GM12865 (cell line): ENCODE measurements at places on chromosomes 16 and 17.

DNA sequence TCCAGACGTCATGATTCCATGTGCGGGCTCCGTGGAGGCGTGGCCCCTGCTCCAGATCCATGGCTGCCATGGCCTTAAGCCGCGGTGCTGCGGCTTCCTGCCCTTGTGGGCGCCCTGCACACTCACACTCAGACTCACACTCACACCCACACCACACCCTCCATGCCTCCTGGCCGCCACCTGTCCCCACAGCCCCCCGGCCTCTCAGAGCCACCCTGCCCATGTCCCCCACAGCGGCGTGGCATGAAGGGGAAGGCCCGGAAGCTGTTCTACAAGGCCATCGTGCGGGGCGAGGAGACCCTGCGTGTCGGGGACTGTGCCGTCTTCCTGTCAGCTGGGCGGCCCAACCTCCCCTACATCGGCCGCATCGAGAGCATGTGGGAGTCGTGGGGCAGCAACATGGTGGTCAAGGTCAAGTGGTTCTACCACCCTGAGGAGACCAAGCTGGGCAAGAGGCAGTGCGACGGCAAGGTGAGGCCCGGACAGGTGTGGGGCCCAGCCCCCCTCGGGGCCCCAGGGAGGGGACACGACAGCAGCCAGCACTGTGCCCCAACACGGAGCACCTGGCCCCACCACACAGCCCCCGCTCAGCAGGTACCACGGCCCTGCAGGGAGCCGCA, 50.0 kb downstream of the ACTG1 start:
- DNase-seq, result no peak

GRCh38 chr16:59632276-59632855, 898.2 kb upstream of the GOT2 start:
- DNase-seq, result no peak

- DNase-seq, result no peak
Observed at GRCh38 chr16:53129281-53130158, 74.7 kb downstream of the CHD9 start.

GRCh38 chr17:45837187-45837586, 7.5 kb upstream of the SPPL2C start:
- no peak for DNase-seq

GRCh38 chr17:15213381-15214087, 51.6 kb downstream of the PMP22 start:
- no peak for DNase-seq

GRCh38 chr17:35607239-35607847, 20.2 kb downstream of the AP2B1 start:
- DNase-seq, result no peak

DNA sequence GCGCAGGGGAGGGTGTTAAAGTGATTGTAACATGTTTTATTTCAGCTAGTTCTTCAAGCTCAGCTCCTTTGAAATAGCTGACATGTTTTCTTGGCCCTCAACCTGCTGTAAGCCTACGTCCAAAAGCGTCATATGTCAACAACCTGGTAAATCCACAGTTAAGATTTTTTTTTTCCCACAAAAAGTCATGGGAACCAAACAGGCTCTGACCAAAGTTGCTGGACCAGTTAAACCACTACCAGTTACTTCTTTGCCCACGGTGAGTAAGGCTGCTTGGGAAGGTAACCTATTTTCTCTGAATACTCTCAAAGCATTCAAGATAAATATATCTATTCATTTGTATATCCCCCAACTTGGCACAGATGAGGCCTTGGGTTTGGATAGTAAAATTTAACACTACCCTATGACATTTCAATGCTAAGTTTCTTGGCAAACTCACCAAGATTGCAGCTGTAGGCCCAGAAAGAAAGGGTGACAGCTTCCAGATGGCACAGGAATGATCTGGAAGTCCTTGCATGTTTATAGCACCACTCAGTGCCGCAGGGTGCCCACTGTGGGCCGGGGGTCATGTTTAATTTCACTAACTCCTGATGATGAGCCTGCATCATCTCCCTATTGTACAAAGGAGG, 166.2 kb downstream of the XYLT1 start:
- no peak for DNase-seq

GRCh38 chr17:80468781-80469493, 7.5 kb downstream of the NPTX1 start:
- DNase-seq, result no peak

- no peak for DNase-seq
Observed at GRCh38 chr17:20982589-20983358, 60.0 kb downstream of the USP22 start.

GRCh38 chr16:1793578-1794220, at the start of gene IGFALS:
Gene IGFALS, minus strand, starts transcription at chr16:1793705. Its CDS starts 53 bp downstream, at chr16:1793652.
- DNase-seq, result no peak

GRCh38 chr16:10245002-10245401, 62.8 kb upstream of the GRIN2A start:
- DNase-seq, result no peak

DNA sequence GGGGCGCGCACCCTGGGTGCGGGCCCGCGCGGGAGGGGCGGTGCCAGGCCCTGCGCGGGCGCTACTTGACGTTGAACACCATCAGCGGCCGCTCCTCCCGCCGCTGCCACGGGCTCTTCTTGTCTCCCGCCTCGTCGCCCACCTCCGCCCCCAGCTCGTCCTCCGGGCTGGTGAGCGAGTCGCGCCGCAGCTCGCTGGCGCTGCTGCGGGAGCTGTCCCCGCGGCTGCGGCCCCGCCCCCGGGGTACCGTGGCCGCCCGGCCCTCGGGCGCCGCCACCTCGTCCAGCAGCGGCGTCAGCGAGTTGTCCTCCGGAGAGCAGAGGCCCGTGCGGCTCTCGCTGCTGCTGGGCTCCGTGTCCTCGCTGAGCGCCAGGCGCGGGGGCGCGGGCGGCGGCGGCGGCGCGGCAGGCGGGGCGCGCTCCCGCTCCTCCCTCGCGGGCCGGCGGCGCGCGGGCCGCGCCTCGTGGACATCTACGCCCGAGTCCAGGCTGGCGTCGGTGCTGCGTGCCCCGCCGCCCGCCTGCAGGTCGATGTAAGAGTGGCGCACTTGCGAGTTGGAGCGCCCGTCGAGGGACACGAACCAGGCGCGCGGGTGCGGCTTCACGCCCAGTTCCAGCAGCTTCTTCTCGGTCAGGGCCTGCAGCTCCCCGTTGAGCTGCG, 8.7 kb downstream of the GRN start:
- DNase-seq, result no peak

DNA sequence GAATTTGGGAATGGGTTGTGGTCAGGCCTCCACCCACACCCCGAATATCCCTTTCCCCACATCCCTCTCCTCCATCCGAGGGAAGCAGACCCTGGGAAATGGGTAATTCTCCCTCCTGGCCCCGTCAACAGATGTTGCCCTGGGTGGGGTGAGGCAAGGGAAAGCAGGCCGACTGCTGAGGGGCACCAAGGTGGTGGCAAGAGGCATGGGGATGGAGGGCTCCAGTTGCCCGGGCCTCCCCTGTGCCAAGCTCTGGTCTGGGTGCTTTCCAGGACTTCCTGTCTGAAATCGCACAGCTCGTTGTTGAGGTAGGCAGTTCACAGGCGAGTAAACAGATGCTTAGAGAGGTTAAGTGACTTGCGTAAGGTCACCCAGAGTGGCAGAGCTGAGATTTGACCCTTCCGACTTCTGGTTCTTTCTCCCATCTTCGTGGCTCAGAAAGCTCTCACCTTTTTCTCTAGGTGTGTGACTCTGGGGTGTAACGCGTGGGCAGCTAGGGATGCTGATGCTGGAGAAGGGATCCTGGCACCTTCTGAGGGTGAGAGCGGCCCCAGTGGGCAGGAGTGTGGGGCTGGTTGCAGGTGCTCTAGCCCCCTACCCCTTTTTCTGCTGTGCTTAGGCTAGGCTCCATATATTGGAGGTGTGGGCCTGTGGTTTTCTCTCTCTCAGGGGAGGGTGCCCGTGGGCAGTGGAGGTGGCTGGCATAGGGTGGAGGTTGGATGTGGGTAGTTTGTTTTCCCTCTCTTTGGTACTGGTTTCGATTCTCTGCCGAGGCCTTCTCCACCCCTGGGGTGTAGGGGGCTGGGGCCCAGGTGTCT, 17.2 kb downstream of the RARA start:
- DNase-seq, result peak; percentile 89

DNA sequence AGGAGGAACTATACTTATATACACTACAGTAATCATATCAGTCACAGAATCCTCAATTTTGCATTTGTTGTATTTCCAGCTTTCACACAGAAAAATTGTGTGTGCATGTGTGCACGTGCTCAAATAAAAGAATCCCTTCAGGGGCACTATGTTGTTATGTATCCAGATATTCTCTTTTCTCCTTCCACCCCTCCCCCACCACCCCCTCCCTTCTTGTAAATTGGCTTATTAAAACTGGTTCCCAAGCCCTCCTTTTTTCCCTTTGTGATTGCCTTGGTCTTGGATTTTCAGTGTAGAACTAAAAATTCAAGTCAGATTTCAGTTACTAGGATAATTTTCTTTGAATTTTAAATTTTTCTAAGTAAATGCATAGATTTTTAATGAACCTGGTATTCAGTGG, 86.3 kb downstream of the WNT3 start:
- DNase-seq, result no peak

GRCh38 chr17:7235693-7236665, 1.7 kb upstream of the DVL2 start:
- DNase-seq, result no peak

DNA sequence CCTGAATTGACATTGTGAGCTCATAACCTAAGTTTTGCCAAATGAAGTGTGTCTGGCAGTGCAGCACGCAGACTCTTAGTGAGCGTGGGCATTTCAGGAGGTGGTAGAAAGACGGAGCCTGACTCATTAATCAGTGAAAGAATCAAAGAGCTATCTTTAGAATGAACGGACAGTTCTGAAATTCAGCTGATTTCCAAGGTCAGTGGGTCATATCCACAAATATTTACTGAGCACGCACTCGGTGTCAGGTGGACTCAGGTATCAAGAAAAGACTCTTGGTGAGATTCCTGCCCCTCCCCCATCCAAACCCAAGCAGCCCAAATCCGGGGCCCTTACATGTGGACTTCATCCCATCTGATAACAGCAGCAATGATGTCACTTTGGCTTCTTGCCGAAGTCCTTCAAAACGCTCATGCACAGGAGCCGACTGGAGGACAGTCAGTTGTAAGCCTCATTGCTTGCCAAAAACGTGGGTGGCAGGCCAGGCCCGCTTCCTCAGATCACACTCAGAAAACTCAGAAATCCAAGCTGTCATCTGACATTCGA, 185.8 kb downstream of the HS3ST3A1 start:
- DNase-seq, result no peak

GRCh38 chr16:83095941-83096692, 469.3 kb downstream of the CDH13 start:
- DNase-seq, result no peak

GRCh38 chr16:14306485-14307058, 235.5 kb downstream of the MRTFB start:
- DNase-seq, result no peak

- DNase-seq, result peak; percentile 46
Observed at GRCh38 chr16:81830845-81831540, 51.9 kb downstream of the PLCG2 start.
